ENCODE measurements at places on chromosomes 4 and X.

GRCh38 chr4:78543424-78544125 lies 8.0 kb upstream of the ANXA3 start:
- no peak for DNase-seq

GRCh38 chr4:45971108-45971507 lies 152.7 kb downstream of the GABRG1 start:
- DNase-seq, result no peak

DNA sequence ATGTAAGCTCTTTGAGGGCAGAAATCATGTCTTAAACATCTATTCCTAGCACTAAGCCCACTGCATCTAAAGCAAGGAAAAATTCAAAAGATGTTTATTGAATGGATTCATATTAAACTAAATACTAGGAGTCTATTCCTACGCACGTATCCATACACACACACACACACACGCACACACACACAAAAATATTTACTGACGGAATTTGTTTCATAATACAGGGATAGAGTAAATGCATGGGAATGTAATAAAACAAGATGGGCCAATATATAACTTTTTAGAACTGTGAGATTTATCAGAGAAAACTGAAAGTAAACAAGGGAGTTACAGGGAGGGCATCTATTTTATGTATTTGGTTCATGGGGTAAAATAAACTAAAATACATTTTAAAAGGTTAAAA lies 57.6 kb downstream of the WDFY3 start:
- DNase-seq, result no peak

- no peak for DNase-seq
Measured at GRCh38 chr4:83993774-83994173, 457.9 kb downstream of the GPAT3 start.

DNA sequence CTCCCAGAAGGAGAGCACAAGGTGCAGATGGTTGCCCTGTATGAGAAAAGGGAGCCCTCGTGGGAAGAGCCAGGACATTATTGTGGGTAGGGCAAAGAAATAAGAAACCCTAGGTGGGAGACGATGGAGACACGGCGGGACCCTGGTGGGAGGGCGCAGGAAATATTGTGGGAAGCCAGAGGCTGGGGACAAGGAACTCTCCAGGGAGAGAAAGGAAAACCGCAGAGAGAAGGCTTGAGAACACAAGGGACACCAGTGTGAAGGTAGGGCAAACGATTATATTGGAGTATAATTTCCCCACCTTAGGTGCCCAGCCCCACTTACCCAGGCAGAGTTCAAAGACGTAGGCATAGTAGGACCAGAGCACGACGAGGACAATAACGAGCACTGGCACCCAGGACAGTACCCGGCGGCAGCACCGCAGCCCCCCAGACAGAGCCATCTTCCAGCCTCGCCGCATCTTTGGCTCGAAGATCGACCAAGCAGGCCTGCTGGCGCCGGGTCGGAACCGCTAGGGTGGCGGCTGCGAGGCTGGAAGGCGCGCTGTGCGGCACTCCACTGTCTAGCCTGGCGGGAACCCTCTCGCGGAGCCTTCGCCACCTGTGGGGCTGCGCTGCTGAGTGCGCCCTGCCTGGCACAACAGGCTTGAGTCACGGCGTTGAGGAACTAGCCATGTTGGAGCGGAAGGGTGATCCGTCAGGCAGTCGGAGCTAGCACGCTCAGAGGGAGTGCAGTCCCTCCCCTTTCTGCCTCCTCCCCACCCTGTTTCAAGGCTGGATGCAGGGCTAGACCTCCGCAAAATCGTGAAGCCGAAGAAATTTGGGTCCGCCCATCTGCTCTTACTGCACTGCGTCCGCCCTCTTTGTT lies at the start of gene ZDHHC15:
Gene ZDHHC15 (minus strand): TSS at position 473 of the 867 bp plus-strand sequence. CDS start 13 bp downstream, at position 460.
- DNase-seq, result no peak

- no peak for DNase-seq
Measured at GRCh38 chrX:130013661-130014060, 31.2 kb downstream of the BCORL1 start.

GRCh38 chrX:138691186-138691585 lies 20.3 kb downstream of the FGF13 start:
- DNase-seq, result no peak

DNA sequence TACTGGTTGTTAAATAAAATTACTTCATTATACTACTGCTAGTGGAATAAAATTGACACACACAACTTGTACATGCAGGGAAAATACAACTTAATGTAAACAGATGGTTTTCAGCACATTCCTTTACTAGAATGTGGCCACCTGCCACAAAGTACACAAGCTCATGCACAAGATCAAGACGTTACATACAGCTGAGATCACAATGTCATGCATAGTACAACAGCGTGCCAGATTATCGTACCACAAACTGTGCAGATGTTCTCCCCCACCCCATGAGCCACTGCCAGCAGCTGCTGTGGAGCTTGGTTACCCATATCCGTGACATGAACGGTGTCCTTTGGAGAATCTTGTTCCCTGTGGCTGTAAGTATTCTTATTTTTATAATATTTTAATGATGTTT lies 27.7 kb downstream of the FBXO8 start:
- no peak for DNase-seq

DNA sequence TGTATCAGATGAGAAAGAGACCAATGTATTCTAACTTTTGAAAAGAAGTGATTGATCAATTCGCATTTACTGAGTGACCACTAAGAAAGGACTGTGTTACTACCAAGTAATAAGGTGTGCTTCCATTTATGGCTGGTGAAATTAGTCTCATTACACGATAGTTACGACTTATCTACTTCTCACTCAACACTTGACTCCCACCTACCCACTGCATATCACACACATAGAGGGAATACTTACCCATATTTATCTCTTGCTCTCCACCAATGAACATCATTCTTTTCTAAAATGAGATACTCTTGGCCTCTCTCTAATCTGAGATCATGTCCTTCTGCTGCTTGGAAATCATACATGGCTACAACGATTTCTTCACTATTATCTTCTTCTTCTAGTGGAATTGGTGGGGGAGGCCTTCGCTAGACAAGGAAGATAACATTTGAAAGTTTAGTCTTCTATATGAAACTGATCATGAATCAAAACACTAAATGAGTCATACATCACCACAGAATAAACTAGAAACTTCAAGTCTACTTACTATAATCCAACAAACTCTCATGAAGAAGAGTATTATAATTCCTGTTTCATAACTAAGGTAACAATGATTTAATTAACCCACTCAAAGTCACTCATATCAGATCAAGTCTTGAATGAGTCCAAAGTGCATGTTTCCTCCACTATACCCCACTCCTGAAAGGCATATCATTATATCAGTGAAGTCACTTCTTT lies 33.7 kb upstream of the TXK start:
- DNase-seq, result no peak

DNA sequence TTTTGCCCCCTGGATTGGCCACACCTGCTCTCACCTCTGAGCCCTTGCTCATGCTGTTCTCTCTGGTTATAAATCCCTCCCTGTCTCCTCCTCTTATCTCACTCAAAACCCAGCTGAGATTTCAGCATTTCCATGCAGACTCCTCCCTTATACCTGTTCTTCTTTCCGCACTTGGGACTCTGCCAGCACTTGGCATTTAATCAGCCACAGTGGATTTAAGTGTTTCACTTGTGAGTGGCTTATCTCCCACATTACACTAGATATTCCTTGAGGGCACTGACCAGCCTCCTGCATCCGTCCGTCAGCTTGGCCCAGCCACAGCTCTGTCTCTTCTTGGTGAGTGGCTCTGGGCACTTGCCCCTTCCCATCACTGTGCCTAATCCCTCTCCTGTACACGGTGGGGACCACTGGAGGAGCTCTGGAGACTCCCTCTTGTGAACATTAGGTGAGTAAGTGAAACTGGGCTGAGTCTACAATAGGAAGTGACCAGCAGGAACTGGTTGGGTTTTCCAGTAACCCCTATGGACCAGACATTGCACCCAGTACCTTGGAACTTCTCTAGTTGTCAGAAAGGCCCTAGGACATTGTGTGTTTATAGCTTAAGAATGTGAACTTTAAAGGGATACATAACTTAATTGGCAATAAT lies 19.9 kb downstream of the FGFBP1 start:
- no peak for DNase-seq

GRCh38 chr4:56674984-56675383 lies 6.1 kb downstream of the HOPX start:
- no peak for DNase-seq

GRCh38 chr4:26839016-26839415 lies 21.6 kb upstream of the STIM2 start:
- no peak for DNase-seq

DNA sequence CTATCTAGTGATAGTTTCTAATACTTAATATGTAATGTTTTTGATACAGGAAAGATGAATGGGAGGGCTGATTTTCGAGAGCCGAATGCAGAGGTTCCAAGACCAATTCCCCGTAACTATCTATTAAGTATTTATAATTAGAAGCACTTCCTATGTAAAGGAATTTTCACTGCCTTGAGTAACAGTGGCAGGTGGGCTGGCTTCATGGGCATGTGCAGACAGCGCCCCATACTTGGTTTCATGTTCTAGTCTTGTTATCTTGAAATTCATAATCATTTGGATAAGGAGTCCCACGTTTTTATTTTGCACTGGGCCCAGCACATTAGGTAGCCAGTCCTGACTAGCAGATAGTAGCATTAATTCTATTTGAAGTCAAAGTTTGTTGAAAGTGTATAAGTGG lies 1.7 kb downstream of the OCIAD1 start:
- DNase-seq, result no peak

DNA sequence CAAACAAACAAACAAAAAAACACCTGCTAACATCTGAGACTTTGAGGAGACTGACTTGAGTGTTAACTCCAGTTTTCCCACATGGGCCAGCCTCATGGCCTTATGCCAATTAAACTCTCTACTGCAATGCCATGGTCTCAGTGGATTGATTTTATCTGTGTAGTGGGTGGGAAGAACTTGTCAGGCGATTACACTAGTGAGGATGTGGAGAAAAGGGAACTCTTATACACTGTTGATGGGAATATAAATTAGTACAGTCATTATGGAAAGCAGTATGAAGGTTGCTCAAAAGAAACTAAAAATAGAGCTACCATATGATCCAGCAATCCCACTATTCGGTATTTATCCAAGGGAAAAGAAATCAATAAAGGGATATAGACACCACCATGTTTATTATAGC lies 12.8 kb upstream of the XIAP start:
- no peak for DNase-seq

DNA sequence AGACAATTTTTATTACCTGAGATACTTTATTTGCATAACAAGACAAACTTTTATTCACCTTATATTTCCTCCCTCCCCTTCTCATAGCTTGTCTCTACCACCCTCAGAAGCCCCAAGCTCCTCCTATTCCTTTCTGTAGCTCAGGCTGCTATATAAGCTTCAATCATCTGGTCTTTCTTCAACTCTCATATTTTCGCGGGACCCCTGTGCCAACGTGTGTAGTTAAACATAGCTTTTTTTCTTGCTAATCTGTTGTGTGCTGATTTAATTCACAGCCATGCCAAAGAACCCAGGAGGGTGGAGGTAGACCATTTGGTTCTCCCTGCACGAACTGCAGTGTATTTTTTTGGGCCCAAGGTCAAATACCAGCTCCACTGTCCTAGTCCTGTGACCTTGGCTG lies 21.1 kb upstream of the CD38 start:
- no peak for DNase-seq

- no peak for DNase-seq
Measured at GRCh38 chr4:130359542-130359941, 1263.6 kb downstream of the C4orf33 start.

DNA sequence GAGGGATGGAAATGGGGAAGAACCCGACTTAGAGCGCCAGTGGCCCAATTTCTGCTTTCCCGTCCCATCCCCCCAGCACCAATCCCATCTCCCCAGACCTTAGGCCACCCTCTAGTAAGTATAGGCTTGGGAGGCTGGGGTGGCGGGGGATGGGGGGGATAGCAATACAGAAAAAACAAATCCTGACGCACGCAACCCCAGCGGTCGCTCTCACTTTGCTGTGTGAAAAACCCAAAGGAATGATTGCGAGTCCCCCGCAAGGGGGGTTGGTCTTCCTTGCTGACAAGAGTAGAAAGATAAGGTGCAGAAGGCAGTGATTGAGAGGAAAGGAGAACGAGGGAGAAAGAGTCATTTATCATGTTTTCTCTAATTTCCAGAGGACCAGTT lies 863 bp downstream of the CPE start:
- no peak for DNase-seq

All from GM12892 (cell line).